ENCODE measurements at places on chromosomes 6 and 20.

- DNase-seq: peak; percentile 52
These were observed 26.2 kb upstream of the HDAC2 start for GRCh38 chr6:113997116-113997515.

DNA sequence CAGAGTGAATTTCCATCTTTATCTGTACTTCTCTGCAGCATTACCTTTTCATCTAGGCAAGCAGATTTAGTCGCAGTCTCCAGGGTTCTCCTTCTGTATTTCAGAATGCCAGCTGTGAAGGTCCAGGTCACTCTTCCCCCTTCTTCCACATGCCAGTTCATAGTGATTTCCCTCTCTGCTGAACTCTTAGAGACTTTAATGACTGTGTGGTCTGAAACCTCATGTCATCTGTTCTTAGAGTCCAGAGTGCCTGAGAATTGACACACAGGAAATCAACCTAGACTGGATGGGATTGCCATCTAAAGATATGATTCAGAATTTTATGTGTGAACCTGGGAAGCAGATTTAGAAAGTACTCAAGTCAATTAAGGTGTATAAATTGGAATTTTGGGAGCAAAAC lies 248.1 kb downstream of the TPBG start:
- no peak for DNase-seq

- peak; percentile 92 for DNase-seq
These were observed 47.6 kb downstream of the ZDHHC14 start for GRCh38 chr6:157428427-157429202.

DNA sequence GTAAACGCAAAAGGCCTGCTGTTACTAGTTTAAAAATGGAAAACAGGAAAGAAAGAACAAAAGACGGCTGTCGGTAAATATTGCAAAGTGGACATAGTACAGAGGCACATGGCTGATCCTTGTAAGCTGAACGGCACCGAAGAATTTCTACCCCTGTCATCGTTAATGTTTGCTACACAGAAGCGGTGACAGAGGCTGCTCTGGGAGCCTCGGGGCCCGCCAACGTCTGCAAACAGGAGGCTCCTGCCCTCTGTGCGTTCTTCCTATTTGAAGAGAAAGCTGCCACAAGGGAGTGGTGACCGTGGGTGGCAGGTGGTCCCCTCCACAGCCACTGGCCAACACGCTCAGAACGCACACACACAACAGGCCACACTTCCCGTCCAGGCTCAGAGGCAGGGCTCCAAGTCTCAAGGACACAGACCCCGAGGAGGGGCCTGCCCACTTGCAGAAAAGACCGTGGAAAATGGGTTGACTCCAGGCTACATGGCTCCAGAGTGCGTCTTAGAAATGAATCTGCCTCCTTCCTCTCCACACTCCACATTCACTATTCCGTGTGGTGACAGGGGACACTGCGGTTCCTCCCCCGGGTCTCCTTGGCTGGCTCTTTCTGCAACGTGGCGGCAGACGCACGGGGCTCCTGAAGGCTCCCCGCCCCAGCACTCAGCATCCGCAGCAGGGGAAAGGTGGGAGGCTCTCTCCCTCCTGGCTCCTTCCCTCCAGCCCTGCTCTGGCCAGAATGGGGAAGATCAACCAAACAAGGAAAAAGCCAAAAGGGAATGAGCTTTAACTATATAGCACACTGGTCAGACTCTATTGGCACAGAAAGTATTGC lies 64.5 kb downstream of the GMPR start:
- DNase-seq: no peak

DNA sequence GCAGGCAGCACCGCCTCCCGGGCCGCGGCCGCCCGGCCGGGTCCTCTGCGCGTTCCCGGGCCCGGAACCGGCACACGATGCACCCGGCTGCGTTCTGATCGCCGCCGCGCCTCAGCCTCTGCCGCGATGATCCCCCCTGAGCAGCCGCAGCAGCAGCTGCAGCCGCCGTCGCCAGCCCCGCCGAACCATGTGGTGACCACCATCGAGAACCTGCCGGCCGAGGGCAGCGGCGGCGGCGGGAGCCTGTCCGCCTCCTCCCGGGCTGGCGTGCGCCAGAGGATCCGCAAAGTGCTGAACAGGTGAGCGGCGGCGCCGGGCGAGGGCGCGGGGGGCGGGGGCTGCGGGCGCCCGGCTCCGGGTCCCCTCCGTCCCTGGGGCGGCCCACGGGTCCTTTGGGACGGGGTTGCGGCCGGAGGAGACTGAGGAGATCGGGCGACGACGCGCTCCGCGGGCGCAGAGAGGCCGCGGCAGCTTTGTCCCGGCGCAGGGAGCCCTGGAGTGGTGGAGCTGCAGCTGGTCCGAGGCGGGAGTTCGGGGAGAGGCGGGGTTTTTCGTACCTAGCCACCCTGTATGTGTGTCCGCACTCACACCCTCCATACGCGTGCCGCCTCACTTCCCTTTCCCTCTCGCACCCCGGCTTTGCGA lies 659 bp downstream of the SLC35F1 start:
- DNase-seq: peak; percentile 1

GRCh38 chr6:158501360-158502262 lies 58.3 kb upstream of the TMEM181 start:
- DNase-seq: no peak

DNA sequence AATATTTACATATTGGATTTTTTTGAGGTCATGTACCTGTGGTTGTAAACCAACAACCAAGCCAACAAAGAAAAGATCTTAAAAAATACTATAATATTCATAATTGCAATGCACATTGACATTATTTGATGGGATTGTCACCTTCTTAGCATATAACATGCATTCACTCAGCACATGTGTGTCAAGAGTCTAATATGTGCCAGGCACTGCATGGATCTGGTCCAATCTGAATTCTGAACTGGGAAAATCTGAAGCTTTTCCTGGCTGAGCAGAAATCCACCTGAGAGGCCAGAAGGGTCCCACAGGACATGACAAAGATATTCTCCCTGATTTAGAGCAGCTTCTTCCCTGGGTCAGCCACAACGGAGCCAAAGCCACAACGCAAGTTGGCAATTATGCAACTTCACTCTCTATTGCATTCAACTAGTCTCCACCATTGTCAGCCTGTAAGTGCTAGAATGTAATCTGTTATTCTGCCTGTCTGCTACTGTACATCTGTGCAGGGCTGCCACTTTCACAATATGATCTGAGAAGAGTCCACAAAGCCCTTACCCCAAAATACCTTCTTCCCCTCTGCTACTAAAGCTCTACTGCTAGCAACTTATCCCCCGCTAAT lies 17.0 kb upstream of the DDO start:
- DNase-seq: no peak

DNA sequence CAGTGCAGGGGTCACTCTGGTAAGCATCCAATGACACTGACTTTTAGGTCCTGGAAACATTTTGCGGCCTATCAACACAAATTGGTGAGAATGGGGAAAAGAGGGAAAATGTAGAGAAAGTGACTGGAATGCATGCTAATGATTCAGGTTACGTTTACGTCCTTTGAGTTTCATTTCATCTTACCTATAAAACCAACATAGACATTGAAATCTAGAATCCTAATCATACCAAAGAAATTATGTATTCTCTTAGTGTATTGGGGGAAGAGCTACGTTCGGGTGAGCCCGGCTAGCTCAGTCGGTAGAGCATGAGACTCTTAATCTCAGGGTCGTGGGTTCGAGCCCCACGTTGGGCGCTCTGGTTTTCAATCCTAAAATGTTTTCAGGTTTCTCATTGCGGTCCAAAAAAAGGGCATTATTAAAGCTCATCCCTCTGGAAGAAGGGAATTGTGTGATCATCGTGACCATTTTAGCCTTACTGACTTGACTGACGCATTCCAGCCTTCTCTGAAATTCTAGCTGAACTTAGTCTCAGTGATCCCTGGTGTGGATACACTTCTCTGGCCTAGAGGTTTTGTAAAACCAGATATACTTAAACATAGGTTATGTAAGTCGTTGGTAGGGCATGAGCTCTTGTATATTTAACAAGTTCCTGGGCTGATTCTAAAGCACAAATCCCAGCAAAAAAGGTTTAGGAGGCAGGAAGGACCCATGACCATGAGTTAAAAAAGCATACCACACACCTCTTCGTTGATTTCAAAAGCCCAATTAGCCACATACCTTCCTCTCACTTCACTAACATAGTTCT lies 18.3 kb downstream of the HMGN4 start:
- DNase-seq: peak; percentile 79

DNA sequence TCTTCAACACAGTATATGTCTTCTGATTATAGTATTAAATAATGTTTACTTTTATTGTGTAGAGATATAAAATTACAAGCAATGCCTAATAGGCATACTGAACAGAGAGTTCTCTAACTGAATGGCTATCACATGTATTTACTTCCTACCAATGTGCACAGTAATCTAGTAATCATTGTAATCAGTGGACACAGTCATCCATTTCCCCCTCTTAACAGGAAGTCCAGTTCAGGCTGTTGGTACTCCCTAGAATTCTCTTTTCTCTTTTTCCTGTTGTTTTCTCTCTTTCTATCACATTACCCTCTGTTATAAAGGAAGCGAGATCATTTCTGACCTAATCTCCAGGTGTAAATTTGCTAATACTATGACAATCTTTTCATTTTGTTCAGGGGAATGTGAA lies 172.5 kb downstream of the HTR1B start:
- peak; percentile 9 for DNase-seq

DNA sequence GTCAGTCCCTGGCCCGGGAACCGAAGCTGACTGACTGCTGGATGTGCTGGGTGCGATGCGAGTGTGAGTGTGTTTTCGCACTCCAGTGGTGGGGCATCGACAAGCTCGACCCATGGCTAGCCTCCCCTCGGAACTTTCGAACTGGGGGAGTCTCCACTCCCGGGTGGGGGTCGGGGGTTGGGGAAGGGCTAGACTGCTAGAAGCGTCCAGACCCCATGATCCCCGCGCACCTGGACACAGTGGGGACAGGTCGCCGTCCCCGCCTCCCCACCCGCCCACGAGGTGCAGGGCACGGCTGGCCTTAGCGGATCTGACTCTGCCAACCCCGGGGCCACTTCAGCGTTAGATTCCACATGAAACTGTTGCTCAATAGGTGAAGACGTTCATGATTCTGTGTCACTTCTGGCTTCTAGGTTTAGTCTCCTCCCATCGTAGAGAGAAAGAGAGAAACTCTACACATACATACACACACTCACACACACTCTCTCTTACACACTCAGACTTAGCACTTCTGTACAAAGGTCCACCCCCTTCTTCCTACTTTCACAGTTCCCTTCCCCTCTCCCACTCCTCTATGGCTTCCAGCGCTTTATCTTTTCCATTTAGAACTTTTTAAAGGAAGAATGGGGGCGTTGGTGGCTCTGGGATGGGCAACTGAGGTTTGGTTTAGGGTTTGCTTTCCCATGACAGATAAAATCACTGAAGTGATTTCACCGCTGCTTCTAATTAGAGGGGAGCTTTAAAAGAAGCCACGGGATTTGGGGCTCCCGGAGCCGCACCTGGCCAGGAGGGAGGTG lies 5.1 kb upstream of the TFAP2A start:
- peak; percentile 80 for DNase-seq

DNA sequence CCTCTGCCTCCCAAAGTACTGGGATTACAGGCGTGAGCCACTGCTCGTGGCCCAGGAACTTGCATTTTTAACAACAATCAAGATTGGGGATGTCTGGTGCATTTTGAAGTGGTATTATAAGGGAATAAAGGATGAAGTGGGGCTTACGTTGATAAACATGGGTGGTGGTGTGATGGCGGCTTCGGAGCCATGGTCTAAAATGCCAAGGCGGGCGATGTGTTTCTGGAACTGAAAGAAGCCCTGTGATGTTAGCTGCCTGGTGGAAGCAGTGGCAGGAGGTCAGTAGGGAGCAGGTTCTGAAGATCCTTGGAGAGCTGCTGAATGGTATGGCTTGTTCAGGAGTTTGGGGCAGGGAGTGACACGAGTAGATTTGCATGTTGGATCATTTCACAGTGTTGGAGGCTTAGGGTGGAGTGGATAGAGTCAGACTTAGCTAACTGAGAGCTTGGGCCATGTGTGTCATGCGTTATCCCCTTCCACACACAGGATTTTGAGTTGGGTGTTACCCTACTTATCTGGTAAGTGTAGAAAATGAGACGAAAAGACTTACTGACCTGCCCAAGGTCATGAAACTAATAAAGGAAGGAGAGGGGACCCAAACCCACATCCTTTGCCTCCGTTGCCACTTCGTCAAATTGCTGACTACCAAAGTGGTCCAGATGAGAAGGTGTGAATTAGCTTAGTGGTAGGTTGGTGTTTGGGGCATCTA lies 1.5 kb downstream of the NELFCD start:
- DNase-seq: no peak

- no peak for DNase-seq
These were observed 229.8 kb downstream of the IBTK start for GRCh38 chr6:82017773-82018172.

GRCh38 chr6:170277893-170278742 lies 12.8 kb downstream of the DLL1 start:
- DNase-seq: no peak

GRCh38 chr6:138188278-138188941 lies 26.7 kb downstream of the ARFGEF3 start:
- DNase-seq: peak; percentile 75

DNA sequence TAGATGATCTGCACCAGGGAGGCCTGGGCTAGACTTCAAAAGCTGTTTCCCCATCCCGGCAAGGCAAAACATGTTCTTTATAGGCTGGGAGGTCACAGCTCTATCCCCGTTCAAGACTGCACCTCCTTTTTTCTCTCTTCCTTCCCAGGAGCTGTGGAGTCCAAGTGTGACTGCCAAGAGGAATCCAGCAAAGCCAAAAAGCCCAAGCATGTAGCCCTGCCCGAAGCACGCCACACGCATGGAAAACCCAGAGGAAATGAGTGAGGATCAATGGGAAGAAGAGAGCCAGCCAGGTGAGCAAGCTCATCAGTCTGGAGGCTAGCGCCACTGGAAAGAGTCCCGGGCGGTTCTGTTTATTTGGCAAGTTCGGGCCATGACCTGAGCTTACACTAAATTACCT lies 240.4 kb downstream of the PRL start:
- peak; percentile 60 for DNase-seq

DNA sequence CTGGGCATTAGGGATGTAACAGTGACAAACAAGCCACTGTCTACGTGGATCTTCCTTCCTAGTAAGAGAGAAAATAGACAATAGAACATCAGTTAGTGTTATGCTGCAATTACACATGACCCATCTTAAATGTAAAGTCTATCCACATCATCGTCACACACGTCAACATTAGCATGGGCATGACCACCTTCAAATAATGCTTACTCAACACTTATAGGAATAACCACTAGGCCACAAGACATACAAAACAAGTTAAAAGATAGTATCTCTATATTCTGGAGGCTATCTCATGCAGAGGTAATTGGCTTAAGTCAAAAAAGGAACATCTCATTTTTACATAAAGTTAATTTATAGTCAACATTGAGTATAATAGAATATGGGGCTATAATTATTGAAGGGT lies 156.5 kb downstream of the MOXD1 start:
- no peak for DNase-seq

DNA sequence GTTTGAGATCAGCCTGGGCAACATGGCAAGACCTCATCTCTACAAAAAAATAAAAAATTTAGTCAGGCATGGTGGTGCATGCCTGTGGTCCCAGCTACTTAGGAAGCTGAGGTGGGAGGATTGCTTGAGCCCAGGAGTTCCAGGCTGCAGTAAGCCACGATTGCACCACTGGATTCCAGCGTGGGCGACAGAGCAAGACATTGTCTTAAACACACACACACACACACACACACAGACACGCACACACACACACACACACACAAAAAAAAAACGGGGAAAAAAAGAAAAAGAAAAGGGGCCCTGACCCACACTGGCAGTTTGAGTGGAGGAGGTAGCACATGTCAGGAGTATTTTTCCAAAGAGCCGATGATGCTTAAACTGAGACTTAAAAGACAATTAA lies 122.2 kb downstream of the AFG1L start:
- DNase-seq: no peak

GRCh38 chr20:25539742-25540672 lies 45.3 kb downstream of the NINL start:
- DNase-seq: peak; percentile 45
